ENCODE measurements at places on chromosomes 1 and 21.

DNA sequence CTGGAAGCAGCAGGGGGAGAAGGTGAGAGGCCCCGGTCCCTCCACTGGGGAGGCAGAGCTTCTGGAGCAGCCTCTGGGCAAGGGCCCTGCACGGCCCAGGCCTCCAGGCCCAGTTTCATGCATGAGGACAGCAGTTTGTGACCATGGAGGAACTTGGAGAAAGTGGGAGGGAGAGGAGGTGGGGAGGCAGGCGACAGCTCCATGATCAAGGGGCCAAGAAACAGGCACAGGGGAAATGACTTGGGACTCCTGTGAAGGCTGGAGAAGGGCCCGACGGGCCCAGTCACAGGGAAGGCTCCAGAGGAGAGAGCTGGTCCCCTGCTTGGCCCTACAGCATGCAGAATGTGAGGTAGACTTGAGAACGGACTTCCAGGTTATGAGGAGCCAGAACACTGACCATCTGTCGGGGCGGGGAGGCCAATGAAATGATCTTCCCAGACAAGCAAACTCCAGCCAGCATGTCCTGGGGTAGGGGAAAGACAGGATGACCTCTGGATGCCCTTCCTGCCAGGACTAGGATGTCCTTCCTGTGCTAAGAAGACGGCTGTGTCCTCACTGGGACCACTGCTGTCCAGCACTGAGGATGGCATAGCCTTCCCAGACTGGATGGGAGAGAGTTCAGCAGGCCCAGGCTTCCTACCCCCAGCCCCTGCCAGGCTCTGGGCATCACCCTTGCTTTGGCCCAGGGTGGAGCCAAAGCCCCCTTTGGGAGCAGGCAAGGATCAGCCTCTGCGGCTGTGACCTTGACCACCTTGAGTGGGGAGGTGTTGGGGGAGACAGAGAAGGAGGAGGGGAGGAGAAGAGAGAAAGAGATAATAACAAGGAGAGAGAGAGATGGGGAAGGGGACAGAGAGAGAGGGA is 548.2 kb downstream of the PTPRU start:
- no peak for DNase-seq

- DNase-seq, result no peak
Measured at GRCh38 chr1:118773656-118774055, 214.5 kb downstream of the TBX15 start.

DNA sequence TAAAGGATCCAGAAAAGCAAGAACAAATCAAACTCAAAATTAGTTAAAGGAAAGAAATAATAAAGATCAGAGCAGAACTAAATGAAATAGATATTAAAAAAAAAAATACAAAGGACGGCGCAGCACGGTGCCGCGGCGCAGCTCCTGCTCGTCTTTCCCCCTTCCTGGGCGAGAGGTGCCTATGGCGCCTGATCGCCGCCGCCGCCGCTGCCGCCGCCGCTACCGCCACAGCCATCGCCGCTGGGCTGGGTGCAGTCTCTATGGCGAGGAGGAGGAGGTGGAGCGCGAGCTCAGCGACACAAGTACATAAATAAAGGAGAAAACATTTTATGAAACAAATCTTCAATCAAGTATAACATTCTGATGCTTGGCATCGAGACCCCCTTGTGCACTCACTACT is 77.6 kb upstream of the VANGL1 start:
- no peak for DNase-seq

GRCh38 chr1:194252199-194252598 is 1065.8 kb upstream of the B3GALT2 start:
- DNase-seq, result no peak

DNA sequence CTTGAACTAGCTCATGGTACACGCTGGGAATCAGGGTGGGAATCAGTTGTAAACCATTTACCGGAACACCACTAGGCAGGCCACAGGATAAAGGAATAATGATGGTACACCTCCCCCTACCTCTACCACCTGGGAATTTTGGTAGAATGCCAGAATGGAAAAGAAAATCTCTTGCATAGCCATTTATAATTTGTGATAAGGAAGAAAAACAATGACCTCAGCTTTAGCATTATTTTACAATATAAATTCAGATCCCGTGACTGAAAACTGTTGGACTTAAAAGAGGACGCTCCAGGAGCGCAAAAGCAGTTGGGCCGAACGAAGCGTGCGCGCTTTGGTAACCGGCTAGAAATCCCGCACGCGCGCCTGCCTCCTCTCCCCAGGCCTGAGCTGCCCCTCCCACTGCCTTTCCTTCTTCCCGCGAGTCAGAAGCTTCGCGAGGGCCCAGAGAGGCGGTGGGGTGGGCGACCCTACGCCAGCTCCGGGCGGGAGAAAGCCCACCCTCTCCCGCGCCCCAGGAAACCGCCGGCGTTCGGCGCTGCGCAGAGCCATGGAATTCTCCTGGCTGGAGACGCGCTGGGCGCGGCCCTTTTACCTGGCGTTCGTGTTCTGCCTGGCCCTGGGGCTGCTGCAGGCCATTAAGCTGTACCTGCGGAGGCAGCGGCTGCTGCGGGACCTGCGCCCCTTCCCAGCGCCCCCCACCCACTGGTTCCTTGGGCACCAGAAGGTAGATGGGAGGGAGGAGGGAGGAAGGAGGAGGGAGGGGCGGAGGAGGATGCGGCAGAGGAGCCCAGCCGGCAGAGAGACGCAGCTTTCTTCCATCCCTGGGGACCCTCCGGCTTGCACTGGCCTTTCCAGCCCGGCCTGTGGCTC is at the start of gene CYP4X1:
TSS of gene CYP4X1 (plus strand) at position 402 of the 873 bp plus-strand sequence. CDS start at position 551, 149 bp downstream.
- DNase-seq, result no peak

GRCh38 chr1:79074975-79075374 is 68.4 kb upstream of the ADGRL4 start:
- no peak for DNase-seq

DNA sequence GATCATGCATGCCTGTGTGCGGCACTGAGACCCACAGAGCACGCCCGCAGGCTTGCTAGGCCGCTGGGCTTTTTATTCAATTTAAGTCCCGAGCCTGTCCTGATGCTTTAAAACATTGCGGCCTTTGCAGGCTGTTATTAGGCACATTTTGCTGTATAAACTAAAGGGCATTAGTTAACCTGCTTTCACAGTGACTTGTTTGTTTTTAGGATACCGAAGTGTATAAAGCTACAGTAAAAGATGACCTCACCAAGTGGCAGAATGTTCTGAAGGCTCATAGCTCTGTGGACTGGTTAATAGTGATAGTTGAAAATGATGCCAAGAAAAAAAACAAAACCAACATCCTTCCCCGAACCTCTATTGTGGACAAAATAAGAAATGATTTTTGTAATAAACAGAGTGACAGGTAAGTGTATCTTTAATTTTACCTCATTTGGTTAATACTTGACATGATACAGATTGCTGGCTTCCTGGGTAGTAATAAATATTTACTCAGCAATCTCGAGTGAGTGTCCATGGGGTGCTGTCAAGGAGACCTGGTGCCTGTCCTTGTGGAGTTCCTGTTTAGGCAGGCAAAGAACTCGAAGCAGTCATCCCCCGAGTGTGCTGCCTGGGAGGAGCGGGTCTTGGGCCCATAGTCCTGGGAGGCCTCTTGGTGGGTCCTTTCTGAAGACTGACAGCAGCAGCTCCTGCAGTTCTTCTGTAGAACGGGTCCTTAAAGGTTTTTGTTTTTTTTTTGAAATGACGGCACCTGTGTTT is 40.1 kb downstream of the TRAPPC10 start:
- no peak for DNase-seq

DNA sequence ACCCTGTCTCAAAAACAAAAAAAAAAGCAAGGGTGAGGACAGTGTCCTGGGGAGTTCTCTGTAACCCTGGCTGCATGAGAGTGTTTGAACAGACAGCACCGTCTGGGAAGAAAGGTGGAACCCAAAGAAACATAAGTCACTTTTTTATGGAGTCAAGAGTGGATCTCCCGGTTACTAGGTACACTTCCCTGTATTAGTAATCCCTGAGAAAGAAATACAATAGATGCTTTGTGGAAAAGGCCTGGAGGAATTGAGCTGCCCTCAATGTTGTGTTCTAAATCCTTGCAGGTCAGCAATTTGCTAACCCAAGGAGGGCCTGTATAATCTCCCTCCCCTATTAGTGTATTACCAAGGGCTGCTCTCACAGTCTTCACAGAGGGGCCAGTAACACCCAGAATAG is 16.6 kb downstream of the DEGS1 start:
- no peak for DNase-seq

- DNase-seq, result no peak
Measured at GRCh38 chr1:63742526-63742925, 31.3 kb upstream of the ROR1 start.

- no peak for DNase-seq
Measured at GRCh38 chr1:65167586-65168242, 19.7 kb downstream of the AK4 start.

DNA sequence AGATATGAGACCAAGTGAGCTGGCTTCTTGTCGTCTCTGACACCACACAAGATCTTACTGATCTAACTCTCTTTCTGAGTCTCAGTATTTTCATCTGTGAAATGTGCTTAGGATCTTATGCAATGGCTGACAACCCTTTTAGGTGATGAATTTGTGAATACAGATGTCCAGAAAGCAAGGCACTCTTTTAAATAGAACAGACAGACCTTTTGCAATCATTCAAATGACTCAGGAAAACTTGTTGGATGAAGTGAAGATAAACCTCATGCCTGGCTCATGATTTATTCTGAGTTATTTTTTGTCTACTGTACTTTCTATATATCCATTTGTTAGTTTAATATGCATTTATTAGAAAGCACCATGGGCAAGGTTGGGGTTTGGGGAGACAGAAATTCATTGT is 411.3 kb downstream of the PTPRU start:
- DNase-seq, result no peak

DNA sequence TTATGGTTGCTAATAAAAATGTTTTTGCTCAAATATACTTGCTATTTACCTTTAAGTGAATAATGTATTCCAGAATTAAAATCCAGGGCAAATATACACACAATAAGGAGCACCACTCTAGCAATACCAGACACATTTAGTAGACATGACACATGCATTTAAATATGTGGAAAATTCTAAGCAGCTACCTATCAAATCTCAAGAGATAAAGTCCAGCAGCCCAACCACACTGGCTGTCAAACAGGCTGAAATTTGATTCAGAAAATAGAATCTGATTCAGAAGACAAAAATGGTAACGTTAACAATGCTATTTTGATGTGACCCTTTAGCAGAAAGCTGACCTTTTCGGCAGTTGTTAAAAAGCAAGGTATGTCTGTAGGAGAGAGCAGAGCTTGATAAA is 42.3 kb downstream of the PLEKHO1 start:
- no peak for DNase-seq

DNA sequence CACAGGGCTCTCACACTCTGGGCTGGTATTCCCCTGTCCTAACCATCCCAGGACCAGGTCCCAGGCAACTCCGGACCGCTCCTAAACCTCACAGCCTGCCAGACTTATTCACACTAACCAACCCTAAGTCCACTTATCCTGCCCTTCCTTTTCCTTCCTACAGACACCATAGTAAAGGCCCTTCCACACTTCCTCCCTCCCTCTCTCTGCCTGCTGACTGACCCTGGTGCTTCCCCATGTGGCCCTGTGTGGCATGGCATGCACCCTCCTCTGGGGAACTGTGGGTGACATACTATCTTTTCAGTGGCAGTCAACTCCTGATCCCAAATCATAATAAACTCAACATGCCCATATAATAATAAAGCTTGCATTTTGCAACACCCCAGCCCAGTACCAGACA is 155.1 kb upstream of the DNAH14 start:
- DNase-seq, result no peak

GRCh38 chr1:85366391-85367170 is 90.1 kb upstream of the BCL10 start:
- DNase-seq, result no peak

DNA sequence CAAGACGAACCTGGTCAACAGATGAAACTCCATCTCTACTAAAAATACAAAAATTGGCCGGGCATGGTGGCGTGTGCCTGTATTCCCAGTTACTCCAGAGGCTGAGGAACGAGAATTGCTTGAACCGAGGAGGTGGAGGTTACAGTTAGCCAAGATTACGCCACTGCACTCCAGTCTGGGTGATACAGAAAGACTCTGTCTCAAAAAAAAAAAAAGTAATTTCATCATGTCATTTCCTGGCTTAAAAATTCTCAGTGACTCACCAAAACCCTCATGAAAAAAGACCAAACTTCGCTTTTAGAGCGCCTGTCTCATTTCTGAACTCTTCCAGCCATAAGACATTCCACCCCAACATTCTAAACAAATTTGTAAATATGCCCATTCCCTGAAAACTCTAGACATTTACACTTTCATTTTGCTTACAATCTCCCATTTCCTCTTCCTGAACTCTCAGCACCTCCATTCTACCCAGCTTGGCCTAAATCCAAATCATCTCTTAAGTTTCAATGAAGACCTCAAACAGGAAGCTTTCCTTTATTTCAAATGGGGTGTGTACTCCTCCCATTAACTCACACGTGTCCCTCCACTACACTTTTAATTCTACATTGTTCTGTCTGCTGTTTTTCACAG is 50.5 kb upstream of the PRRC2C start:
- no peak for DNase-seq

DNA sequence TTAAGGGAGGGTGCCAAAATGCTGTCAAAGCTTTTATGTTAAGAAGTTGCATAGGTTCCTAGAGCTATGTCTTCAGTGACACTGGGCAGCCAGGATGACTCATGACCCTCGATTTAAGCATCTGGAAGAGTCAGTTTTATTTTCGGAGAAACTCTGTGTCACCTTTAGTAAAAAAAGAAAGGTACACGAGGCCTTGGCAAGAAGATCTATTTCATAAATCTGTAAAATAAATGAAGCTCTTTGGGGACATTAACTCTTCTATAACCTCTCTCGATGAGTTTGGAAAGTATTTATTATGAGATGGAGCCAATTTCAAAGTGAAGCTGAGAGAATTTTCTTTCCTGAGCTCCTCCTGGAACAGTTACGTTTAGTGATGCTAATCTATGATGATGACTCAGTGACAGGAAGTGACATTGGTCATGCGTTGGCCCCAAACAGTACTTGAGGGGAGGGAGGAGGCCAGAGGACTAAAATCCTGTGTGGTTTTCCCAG is 156.5 kb downstream of the HLX start:
- DNase-seq, result no peak

- DNase-seq, result no peak
Measured at GRCh38 chr1:92301021-92301420, 2.2 kb downstream of the RPAP2 start.

DNA sequence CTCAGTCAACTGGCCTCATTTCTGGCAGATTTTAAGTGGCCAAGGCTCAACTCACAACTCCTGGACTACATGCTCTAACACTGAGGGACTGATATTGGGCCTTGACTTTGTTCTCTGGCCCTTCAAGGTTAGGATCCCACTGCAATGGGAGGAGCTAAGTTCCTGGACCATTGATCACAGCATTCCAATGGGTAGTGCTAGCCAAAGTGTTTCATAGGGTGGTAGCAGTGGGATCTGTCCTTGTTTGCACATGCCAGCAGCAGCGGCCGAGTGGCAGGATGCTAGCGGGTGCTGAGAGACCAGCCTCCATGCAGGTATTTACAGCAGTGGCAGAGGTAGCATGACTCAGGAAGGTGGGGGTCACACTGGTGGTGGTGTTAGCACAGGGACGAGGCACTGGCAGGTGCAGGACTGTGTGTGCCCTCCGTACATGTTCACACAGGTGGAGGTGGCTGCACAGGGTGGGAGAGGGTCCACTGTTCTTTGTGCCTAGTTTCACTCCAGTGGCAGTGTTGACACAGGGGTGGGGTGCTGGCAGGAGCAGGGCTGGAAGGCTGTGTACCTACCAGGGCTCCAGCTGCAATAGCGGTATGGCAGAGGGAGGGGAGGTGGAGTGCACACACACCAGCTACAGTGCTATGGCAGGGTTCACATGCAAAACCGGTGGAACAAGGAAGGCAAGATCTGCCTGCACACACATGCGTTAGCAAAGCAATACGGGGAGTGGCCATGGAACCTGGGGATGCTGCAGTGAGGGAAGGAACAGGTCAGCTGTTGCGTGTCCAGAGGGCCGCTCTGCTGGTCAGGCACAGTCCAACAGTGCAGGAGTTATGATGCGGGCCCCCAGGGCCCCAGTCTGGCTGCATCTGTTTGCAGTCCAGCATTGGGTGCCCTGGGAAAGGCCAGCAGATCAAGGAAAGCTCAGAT is 51.7 kb downstream of the COL24A1 start:
- DNase-seq, result no peak

All from GM12892 (cell line).